ENCODE measurements at places on chromosomes 12 and 14.
A peak's percentile ranks its signal among the peaks of the same experiment; 100 is the strongest.

- no peak for DNase-seq
Observed at GRCh38 chr14:31926123-31926522, 151.0 kb upstream of the ARHGAP5 start.

DNA sequence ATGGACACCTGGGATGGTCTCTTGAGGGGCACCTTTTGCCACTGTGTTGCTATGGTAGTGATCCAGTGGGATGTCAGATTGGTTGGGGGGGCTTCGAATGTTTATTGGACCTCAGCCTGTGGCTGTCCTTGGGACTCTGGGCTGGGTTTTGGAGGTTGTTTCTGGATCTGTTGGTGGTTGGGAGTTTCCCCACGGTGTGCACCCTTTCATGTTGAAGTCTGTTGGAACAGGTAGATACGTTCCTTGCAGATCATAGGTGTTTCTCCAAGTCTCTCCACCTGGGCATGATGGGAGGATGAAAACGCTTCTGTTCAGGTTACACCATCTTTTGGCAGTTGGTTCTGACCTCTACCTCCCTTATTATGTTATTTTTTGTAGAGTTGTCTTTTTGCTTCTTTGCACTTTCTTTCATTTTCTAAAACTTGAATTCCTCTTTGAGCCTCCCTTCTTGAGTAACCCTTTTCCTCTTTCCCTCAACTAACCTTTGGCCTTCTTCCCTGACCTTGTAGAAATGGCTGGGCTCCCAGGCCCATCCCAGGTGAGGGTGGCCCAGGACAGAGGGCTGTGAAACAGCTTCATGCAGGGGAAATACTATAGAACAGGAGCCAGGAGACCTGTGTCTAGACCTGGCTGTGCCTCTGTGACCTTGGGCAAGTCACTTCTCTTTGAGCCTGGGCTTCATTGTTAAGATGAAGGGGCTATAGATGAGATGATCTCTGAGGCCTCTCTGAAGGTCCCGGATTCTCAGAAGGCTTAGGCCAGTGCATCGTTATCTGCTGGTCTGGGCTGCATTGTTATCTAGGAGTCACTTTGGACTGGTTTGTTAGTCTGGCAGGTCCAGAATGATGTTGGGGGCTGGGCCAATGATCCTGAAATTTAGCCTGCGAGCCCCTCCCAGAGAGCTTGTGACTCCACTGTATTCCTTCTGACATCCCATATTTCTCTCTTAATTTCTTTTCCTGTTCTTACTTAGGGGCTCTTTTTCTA lies 2.0 kb downstream of the ATN1 start:
- no peak for DNase-seq

GRCh38 chr12:26855337-26855736 lies 22.3 kb upstream of the ITPR2 start:
- DNase-seq: no peak

GRCh38 chr14:77180726-77181602 lies 634 bp upstream of the TMEM63C start:
- no peak for DNase-seq

DNA sequence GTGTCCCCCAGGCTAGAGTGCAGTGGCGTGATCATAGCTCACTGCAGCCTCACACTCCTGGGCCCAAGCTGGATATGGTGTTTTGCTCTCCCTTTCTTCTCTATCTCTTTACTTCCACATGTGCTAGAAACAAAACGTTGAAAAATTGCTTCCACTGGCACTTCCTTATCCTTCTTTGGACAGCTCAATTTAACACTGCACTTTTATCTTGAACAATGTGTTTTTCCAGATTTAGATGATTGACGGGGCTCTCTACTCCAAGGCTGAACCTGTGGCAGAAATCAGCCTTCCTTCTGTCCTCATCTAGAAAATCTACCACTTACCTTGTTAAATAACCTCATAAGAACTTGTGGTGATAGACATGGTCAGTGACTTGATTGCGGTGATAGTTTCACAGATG lies 165.1 kb downstream of the DAD1 start:
- no peak for DNase-seq

DNA sequence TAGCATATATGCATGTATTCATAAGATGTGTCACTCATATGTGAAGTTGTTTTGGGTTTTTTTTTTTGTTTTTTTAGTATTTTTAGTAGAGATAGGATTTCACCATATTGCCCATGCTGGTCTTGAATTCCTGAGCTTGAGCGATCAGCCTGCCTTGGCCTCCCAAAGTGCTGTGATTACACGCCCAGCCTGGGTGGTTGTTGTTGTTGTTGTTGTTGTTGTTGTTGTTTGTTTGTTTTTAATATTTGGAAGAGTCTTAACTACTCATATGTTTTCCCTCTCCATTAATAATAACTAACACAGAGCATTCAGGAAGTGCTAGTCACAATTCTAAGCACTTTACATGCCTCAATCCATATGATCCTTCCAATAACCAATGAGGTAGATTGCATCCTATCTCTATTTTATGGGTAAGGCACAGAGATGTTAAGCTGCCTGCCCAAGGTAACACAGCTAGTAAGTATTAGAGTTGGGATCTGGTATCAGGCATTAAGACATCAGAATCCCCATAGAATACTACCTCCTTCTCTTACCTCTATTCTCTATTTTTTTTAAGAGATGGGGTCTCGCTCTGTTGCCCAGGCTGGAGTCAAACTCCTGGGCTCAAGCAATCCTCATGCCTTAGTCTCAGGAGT lies 27.6 kb downstream of the SLC25A21 start:
- DNase-seq: no peak

DNA sequence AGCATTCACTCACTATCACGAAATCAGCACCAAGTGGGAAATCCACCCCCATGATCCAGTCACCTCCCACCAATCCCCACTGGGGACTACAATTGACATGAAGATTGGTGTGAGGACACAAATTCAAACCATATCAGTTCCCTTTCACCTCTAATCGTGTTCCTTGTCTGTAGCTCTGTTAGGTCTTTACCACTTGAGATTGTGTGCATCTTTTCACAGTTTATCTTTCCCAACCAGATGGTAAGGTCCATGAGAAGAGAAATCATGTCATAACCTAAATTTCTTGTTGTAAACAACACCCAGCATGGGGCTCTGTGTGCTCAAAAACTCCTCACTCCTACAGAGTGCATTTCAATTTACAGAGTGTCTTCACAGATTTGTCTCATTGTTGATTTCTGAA lies 27.1 kb upstream of the PCED1B start:
- no peak for DNase-seq

DNA sequence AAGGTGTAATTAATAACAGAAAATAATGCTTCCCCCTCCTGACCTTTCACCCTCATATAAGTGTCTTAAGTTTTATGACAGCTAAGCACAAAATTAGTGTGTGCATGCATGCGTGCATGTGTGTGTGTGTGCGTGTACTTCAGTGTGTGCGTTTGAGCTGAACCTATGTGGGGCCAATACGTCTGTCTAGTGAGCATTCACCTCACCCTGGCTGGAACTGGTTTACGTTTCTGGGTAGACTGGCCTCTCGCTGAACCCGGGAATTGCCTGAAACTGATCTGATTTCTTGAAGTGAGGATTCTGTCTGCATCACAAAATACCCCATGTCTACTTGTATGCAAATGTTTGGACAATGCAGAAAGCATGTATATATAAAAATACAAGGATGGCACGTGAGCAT lies 68.2 kb upstream of the TBX3 start:
- no peak for DNase-seq

- DNase-seq: no peak
Observed at GRCh38 chr14:30193845-30194501, 266.3 kb upstream of the PRKD1 start.

DNA sequence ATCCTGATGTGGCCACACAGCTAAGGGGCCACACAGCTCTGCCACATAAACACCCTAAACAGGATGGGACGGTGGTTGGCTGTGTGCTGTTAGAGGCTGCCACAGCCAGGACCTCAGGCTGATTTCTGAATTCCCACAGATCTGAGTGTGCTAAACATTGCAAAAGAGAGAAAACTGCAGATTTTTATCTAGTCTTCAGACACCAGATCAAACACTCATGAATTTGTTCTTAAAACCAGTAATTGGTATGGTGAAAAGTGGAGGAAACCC lies 190.7 kb downstream of the MON2 start:
- DNase-seq: no peak

- DNase-seq: no peak
Observed at GRCh38 chr14:29462321-29462720, 465.3 kb downstream of the PRKD1 start.

GRCh38 chr14:37585971-37586796 lies 8.9 kb downstream of the FOXA1 start:
- no peak for DNase-seq

DNA sequence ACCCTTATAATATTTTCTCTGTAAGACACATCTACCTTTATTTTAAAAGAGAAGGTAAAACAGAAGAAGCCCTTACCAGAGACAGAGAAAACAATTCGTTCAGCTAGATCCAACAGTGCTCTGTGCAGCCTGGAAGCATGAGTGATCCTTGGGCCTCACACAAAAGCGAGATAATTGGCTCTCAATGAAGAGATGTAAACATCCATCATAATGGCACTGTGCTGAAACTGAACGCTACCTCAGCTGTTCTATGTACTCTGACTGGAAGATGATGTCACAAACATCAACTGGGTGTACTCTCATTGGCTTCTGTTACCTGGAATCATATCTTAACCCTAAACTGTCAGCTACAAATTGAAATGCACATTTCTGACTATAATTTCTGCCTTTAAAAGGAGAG lies at the start of gene MGAT4C:
MGAT4C (minus strand) TSS at position 229 of the 400 bp plus-strand sequence.
- no peak for DNase-seq

DNA sequence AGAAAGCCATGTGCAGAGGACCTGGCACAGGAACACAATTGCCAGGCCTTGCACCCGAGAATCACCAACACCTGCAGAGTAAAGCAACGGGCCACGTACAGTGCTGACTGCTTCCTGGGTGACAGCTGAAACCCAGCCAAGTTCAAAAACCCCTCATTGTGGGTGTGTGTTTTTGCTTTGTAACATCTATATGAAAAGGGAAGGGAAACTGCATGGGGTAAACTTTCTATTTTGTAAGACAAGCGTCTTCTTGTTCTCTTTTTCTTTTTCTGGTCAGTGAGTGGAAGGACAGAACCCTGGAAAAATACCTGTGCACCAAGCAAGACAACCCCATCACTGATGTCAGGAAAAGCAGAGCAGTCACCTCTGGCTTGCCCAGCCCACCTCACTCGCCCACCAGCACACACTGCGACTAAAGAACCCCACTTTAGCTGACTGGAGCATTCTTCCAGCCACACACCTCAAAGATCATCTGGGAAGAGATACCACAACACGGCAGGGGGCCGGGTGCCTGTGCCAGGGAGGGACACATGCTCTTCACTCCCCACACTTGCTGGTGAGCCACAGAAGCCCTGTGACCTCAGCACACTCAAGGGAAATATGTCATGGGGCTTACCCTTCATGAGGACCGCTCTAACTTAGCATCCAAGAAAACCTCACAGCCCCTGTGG lies 172.3 kb downstream of the NDUFA12 start:
- DNase-seq: peak; percentile 8

DNA sequence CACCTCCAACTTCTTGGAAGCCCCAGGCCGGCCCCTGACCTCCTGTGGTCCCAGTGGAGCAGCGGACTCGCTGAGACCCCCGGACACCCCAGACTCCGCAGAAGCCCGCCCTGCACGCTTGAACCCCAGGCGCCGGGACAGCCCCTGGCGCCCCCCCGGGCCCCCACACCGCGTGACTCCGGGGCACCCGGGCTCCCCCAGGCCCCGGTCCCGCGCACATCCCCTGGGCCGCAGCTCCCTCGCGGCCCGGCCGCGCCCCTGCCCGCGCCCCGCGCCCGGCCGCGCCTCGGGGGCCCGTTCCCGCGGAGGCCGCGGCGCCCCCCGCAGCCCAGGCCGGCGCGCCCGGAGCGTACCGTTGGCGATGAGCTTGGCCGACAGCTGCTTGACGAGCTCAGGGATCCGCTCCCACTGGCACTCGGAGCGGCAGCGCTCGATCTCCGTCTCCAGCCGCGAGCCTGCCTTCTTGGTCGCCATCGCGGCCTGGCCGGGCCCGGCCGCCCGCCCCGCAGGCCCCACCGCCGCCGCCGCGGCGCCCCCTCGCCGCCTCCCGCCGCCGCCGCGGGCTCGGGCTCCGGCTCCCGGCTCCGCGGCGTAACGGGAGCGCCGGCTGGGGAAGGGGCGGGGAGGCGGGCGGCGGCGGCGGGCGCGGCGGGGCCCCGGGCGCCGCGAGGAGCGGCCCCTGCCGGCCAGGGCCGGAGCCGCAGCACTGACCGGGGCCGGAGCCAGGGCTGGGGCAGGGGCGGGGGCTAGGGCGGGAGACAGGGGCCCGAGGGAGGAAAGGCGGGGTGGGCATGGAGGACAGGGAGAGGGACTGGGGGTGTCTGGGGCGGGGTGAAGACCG lies at the start of gene TTC7B:
TTC7B (minus strand) TSS at position 609 of the 841 bp plus-strand sequence; CDS start at position 474, 135 bp downstream.
- DNase-seq: no peak

DNA sequence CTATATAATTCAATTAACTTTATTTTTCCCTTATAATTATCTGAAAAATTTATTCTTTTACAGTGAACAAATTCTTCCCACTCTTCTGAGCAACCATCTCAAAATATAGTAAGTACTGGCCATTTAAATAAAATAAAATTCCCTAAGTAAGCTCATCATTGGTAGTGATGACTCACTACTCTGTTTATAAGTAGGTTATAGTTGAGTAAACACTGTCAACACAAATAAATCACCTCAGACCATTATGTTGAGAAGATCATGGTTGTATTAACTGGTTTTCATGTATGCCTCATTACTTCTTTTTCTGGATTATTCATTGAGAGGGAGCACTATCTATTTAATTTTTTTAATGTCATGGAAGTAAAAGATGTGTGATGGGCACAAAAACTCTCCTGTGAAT lies 220.5 kb downstream of the SEC23A start:
- no peak for DNase-seq

GRCh38 chr14:93587330-93587729 lies 156.6 kb downstream of the UNC79 start:
- no peak for DNase-seq

GRCh38 chr12:101004898-101005297 lies 205.1 kb downstream of the SLC5A8 start:
- DNase-seq: no peak

GRCh38 chr14:37594971-37595808 lies at the start of the genes FOXA1 and TTC6:
FOXA1 (minus strand) TSS chr14:37595249; CDS start chr14:37594972, 277 bp downstream.
TTC6 (plus strand) TSS chr14:37595629; CDS start chr14:37622065, 26,436 bp downstream.
- DNase-seq: no peak

DNA sequence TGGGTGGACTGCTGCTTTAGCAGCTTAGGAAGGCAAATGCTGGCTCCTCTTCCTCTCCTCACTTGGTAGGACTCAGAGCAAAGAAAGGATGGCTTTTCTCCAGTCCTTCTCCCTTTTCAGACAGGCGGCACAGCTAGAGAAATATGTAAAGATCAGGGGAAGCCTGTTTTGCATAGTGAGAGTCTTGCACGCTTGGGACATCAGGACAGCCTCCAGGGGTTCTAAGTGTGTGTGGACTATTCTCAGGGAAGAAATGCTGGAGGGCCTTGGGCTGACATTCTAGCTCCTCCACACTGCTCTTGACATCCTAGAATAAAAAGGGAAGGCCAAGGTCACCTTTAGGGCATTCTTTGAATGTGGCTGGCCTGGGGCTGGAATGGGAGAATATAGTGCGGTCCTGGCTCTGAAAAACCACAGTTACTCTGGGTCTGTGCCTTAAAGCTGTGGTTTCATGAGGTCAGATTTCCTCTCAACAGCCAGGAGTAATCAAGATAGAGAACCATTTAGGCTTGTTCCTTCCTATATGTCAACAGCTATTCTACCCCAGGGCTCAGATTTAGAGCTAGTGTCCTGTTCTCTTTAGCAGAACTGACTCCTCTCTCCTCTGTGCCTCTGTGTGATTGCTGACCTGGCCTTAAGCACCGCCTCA lies 24.3 kb downstream of the CMA1 start:
- no peak for DNase-seq

Measured in stimulated activated CD8-positive, alpha-beta memory T cell treated with anti-CD3 and anti-CD28 coated beads, Interleukin-2, amount 100 ng/mL, for 48 hours (primary cell).